ENCODE measurements at places on chromosomes 1 and 21.

DNA sequence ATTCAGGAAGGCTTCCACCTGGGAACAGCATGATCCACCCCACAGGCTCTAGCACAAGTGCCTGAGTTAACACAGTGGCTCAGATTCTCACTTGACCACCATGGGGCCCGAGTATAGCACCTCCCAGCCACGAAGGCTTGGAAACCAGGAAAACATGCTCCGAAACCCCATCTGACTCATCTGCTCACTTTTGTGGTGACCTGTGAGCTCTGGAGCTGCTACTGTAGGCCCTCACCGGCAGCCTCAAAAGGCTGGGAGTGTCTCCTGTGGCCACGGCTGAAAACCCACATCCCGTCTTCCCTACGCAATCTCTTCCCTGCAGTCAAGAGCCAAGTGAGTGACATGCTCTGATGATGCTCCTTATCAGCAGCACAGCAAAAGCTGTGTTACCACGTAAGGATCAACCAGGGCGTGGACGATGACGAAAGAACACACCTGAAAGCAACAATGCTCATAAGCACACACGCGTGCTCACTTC is 81.4 kb downstream of the TGFBR3 start:
- peak; percentile 74 for DNase-seq

DNA sequence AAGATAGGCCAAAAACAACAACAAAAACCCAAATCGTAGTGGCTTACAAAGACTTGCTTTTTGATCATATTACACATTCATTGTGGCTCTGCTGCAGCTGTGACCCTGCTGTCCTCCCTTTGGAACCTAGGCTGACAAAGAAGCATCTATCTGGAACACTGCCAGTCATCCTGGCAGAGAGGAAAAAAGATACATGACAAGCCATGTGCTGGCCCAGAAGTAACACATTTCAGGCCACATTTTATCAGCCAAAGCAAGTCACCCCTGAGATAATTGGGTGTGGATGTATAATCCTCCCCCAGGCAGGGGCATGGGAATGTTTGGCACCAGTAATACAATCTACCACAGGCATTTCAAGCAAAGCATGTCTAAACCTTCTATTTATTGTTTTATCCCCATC is 37.2 kb upstream of the AGO1 start:
- DNase-seq = no peak

GRCh38 chr1:6601923-6602668 is 573 bp downstream of the KLHL21 start:
- DNase-seq = no peak

DNA sequence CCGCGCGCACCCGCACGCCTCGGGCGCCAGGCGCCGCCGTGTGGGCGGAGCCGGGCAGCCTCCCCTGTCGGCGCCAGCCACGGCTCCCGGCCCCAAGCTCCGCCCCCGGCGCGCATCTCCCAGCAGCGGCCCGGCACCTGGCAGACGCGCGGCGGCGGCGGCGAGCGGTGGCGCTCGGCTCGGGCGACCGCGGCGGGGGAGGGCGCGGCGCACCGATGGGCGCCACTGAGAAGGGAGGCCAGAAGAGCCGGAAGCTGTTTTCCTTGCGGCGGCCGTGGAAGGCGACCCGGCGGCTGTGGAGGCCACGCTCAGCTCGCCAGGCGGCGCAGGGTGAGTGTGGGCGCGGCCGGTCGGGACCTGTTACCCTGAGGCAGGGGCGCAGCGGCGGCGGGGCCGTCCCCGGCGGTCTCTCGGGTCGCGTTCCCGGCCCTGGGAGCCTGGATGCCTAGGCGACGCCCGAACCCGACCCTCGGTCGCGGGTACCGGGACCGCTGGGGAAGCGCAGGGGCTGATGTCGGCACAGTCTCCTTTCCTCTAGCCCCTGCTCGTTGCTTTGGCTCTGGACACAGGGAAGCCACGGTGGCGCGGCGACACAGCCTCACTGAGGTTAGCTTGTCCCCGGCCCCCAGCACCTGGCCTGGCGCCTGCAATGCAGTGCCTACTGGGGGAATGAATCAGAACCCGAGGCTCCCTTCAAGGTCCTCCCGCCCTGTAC is 54.9 kb upstream of the DNAJC6 start:
- DNase-seq = peak; percentile 49

- DNase-seq = no peak
Measured at GRCh38 chr1:7826363-7826762, 26.5 kb downstream of the UTS2 start.

DNA sequence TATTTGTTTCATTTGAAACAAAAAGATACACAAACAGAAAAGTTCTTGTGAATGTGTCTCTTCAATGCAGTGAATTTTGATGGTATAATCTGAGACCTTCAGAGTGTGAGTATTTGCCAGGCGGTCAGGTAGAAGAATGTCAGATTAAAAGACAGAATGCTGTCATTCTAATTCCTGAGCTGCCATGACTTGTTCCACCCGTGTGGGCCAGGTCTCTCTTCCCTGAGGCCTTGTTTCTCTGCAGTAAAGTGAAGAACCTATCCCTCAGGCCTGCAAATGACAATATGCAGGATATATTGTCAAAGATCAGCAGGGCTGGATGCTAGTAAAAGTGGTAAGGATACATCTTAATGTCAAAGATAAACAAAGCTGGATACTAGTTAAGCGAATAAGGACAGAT is 111.4 kb downstream of the ZP4 start:
- no peak for DNase-seq
